MCF 10A (cell line): ENCODE measurements at places on chromosomes 3 and 15. TPM values are rescaled to one million over a fixed set of nuclear protein-coding genes. Genes with fewer than 3 reads are reported as not detected.

DNA sequence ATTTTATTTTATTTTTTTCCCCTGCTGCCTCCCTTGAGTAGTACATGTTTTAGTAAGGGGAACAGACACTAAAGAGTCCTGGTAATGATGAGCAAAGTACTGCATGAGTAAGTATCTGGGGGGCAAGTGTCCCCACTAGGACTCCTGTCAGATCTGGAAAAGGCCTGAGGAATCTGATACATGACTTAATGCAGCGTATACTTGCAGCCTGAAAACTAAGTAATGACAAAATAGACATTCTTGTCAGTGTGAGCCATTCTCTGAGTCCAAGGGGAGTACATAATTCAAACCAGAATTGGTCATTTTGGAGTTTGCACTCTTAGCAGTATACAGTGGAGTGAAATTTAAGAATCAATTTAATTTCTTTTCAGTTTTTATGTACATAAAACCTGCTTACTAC is 27.5 kb downstream of the NXPE3 start:
- no peaks in the 10 kb centered on the region for H3K27me3 ChIP-seq
- H3K4me3 ChIP-seq, result no peak overlapping the region
- peaks cover 10% of the 10 kb centered on the region for H3K4me1 ChIP-seq
- no peaks in the 10 kb centered on the region for H3K36me3 ChIP-seq
- no peak overlapping the region for H3K27ac ChIP-seq

DNA sequence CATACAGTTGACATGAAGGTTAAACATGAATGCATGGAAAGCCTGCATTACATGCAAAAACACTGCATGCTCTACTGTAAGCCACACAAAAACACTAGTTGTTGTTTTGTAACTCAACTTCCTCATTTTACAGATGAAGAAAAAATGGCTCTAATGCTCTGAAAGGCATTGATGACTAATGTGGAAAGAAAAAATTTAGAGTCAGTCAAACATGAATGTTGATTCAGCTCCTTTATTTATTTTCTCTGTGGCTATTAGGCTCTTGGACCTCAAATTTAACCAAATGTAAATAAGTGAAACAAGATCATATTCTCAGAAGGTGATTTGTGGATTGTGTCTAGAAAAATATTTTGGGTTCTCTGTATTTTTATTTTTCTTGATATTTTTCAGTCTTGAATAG is 336.7 kb upstream of the ZNF717 start:
- no peak overlapping the region for H3K27ac ChIP-seq
- DNase-seq, result no peak
- H3K4me3 ChIP-seq, result no peak overlapping the region
- peaks cover 62% of the 10 kb centered on the region for H3K27me3 ChIP-seq

- no peaks in the 10 kb centered on the region for H3K27me3 ChIP-seq
- H3K36me3 ChIP-seq, result no peaks in the 10 kb centered on the region
- DNase-seq, result no peak
Measured at GRCh38 chr15:65055201-65055870, 10.1 kb downstream of the SLC51B start.

DNA sequence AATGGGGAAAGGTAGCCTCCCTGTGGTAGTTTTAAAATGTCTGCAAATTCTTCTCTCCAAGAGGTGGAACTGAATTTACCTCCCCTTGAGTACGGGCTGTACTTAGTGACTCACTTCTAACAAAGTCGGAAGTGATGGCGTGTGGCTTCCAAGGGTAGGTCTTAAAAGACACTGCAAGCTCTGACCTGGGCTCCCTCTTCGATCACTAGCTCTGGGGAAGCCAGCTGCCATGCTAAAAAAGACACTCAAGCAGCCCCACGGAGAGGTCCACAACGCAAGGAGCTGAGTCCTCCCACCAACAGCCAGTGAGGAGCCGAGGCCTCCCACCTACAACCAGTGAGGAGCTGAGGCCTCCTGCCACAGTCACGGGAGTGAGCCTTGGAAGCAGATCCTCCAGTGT is 122.0 kb upstream of the HACD2 start:
- no peak overlapping the region for H3K27ac ChIP-seq
- H3K36me3 ChIP-seq, result no peaks in the 10 kb centered on the region

B3GNT5 gene
- total RNA-seq, result 80.1 and 104 TPM in 2 replicates
